ENCODE measurements at places on chromosomes 3 and 15. TPM values are rescaled to one million over a fixed set of nuclear protein-coding genes. Genes with fewer than 3 reads are reported as not detected.

GOLGA6A gene
- total RNA-seq: 0.32 TPM

PP2D1 gene
- total RNA-seq: not detected

ATP13A5 gene
- not detected for total RNA-seq

HRG gene
- total RNA-seq: not detected

SCAMP5 gene
- 10.4 TPM for total RNA-seq

GP9 gene
- total RNA-seq: not detected

GOLGA8T gene
- 1.9 TPM for total RNA-seq

SLC22A13 gene
- total RNA-seq: 0.07 TPM

APEH gene
- total RNA-seq: 74.4 TPM

NRROS gene
- 0.04 TPM for total RNA-seq

SATB1 gene
- total RNA-seq: not detected
